ENCODE measurements at places on chromosomes 16 and 17.

DNA sequence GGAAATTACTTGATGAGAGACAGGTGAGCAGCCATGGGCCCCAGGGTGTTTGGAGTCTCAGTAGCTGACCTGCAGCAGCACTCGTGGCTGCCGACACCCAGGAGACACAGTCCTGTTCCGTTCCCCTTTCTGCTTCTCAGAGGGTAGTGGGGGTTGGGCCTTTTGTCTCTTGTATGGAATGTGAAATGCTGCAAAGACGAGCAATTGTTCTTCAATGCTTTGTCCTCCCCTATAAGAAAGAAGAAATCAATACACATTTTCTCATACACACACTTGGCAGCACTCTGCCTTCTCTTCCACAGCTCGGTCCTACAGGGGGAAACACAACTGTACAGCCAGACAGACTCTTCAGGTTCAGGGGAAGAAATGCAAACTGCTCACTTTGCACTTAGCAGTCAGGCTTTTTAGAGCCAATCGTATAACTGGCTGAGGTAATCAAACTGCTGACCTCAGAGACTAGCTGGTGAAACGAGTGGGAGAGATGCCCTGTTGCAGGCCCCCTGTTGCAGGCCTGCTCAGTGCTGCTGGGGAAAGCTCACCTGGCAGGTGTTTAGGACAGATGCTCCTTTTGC is 96.7 kb downstream of the AATF start:
- ATAC-seq: no peak

DNA sequence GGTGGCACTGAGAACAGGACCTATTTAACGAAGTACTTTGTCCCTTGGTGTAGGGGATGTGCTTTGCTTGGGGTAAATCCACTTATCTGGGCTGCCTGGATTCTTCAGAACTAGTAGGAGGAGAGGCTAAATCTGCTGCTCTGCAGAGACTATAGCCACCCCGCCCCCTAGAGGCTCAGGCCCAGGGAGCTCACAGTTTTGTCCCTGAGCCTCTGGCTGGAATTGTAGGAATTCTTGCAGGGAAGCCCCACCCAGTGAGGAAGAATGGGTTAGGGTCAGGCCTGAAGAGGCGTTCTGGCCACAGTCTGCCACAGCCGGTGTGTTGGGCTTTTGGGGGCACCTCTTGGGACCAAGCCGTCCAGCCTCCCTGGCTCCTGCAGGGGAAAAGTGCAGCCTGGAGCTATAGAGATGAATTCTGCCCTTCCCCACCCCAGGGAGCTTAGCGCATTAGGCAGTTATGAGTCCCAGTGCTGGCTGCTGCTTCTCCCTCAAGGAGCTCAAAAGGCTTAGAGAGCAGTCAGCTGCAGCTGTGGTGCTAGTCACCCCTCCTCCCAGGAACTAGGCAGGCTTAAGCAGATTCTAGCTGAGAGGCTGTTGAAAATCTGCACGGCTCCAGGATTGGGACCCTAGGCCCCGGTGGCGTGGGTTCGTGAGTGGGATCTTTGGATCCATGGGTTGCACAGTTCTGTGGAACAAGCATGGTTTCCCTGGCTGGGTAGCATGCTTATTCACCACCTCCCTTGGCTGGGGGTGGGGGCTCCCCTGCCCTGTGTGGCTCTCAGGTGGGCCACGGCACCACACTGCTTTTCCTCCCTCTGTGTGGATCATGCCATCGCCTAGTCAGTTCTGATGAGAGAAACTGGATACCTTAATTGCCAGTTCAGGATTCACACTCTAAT is 237.4 kb upstream of the TOM1L1 start:
- no peak for ATAC-seq

- ATAC-seq: no peak
Observed at GRCh38 chr16:50284131-50284911, 18.0 kb downstream of the ADCY7 start.

DNA sequence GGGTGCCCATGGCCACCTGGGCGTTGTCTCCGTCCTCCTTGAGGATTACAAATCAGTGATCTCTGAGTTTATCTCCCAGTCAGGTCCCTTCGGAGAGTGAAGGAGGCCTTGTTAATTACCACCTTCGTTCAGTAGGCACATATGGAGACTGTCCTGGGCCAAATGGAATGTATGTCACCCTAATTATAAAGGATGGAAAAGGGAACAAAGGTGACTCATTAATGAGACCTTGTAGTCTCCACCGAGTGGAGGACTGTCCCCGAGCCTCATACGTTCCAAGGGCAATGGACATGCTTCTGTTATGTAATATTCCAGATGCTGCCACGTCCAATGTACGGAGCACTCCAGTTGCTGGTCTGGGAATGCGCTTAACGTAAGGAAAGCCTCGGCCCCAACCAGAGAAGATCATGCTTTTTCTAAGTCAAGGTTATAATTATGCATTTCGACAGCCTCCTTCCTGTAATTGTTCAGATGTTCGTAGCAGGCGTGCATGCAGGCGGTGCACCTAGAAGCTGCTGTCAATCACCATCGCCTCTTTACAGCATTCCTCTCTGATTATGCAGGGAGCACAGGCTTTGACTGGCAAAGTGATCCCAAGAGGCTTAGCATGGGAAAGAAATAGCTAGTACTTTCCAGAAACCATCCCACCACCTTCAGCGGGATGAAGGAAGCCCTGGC is 22.4 kb upstream of the SEC14L1 start:
- ATAC-seq: no peak

GRCh38 chr17:65515512-65515911 is 45.9 kb downstream of the AXIN2 start:
- no peak for ATAC-seq

DNA sequence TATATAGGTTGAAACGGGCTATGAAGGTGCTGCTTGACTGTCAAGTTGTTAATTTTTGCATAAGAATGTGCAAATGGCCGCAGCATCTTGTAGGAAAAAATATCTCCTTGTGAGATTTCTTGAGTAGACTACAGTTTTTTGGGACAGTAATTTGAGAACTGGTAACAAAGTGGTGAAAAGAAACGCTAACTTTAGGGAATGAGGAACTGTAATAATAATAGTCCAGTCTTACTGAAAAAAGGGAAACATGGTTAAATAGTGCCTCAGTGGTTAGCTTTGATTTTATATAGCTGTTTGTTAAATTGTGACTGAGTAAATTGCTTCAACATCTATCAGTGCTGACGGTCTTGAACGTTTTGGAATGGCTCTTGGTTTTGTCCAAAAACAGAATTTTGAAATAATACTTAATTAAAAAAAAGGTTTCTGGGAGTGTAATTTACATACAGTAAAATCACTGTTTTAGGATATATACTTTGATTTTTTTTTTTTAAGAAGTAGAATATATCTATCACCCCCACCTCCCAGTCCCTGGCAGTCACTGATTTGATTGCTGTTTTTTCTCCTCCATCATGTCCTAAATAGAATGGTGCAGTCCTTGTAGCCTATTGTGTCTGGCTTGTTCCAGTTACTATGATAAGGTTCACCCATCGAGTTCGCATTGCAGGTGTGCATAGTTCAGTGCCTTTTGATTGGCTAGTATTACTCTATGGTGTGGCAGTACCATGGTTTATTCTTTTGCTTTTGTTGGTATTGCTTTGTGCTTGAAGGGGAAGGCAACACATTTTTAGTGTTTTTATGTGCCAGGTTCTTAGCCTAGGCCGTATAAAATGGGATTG is 2.8 kb downstream of the HAPSTR1 start:
- ATAC-seq: no peak

DNA sequence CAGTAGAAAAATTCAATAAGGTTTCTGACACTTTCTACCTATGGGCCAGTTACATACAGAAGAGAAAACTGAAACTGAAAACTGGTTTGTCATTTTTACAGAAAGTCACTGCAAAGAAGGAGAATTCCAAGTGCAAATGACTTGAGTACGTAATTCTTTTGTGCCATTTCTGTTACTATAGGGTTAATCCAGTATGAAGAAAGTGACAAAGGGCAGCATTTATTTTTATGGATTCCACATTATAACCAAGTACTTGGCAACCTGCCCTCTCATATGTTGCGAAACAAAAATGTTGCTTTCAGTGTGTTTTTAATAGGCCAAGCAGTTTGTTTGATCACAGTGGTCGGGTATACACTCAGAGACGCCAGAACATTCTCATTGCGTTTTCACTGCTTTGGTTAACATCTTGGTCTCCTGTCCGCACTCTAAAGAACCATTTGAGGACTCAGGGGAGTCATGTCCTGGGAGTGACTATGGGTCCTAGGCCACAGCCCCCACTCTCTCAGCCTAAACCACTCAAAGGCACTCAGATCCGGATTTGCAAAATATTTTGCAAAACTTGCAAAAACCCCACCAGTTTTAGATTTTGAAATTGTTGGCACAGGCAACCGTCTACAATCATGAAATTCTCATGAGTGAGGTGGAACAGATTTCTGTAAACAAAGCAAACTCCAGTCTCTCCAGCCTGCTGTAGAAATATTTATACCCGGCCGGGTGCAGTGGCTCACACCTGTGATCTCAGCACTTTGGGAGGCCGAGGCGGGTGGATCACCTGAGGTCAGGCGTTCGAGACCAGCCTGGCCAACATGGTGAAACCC is 15.4 kb upstream of the HELZ start:
- no peak for ATAC-seq

- no peak for ATAC-seq
Observed at GRCh38 chr16:79444572-79444971, 156.0 kb downstream of the MAF start.

DNA sequence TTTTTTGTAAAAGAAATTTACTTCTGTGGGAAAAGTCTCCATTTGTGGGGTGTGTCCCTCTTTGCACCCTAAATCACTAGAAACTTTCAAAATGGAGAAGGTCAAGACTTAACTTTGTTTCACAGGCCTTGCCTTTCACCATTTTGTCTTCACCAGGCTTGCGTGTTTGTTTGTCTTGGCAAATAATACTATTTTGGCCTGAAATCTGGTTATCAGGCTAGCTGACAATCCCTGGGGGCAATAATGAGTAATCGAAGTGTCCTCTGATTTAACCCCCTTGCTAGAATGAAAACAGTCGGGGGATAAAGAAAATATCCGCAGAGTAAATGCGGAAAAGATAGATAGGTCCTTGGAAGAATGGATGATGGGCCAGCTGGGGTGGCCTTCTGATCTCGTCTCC is 34.5 kb downstream of the SLC39A11 start:
- no peak for ATAC-seq

DNA sequence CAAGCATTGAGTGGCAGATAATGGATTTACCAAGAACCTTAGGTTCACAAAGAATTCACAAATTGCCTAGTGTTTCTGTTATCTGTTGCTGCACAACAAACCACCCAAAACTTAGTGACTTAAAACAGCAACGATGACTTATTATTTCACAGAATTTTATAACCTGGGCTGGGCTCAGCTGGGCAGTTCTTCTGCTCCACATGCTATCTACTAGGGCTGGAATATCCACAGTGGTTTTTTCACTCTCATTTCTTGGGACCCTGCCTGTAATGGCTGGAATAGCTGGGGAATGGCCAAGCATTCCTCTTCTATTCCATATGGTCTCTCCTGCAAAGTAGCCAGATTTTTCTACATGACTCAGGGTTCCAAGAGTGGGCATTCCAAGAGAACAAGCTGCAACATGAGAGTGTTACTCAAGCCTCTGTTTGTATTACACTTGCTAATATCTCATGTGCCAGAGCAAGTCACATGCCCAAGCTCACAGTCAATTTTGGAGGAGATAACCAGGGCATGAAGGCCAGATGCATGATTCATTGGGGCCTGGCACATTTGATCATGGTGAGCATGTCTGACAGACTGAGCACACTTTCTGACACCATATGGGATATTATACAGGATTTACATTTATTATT is 4.9 kb upstream of the PSMD7 start:
- no peak for ATAC-seq

- ATAC-seq: no peak
Observed at GRCh38 chr17:57379237-57379894, 123.0 kb downstream of the MSI2 start.

DNA sequence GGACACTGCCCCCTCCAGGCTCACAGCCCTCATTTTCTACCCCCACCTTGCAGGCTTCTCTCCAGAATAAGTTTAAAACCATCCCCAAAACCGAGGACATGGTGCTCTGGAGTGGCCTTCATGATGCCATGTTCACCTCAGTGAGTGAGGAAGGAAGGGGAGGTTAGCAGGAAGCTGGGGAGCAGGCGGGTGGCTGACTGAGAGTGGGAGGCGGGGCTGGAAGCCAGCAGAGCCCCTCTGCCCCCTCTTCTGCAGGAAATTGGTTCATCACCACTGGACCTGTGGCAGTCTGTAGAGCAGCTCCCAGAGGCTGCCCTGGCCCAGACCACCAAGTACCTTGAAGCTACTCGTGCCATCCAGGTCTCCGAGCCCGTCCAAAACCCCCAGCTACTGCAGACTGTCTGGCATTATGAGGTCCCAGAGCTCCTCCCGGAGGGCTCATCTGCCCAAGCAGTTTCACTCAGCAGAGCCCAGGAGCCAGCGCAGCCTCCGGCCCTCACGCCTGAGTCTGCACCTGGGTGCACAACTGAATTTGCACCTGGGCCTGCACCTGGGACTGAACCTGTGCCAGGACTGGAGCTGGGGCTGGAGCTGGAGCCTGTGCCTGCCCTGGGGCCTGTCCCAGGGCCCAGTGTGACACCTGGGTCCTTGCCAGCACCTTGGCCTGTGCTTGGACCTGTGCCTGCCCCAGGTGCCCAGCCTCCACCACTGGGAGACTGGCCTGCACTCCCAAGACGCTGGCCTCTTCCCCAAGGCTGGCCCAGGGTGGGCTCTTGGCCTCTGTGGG is 19.0 kb downstream of the C16orf96 start:
- no peak for ATAC-seq

GRCh38 chr16:78254841-78255240 is 155.4 kb downstream of the WWOX start:
- ATAC-seq: no peak

DNA sequence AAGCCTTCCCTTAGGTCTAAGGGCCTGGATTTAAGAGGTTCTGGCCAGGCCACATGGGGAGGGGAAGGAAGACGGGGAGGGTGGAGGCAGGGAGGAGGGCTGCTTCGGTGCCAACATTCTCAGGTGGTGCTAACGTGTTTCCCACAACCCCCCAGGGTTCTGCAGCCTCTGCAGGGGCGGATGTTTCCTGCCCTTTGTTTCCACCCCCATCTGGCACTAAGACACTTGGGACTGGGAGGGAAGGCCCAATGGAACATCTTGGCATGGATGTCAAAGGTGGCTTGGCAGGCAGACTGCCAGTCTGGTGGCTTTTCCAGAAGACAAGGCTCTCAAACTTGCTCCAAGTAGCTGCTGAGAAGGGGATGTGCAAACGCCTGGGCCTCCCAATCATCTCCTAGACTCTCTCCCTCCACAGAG is 12.7 kb downstream of the HIC1 start:
- no peak for ATAC-seq

DNA sequence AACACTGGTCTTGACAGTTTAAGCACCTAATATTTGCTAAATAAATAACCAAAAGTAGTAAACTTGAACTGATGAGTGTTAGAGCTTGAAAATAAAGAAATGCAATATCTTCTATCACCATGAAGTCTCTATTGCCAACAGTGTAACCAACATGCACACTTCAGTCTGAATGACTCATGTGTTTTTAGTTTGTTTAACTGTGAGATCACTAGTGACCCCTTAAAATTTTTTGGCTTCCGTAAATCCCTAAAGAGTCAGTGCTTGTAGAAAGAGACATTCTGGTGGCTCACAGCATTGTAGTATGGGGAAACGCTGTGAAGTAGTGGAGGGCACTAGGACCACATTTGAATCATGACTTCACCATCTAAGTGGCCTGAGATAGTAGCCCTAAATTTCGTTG is 341.1 kb downstream of the PMP22 start:
- no peak for ATAC-seq

Data from stimulated activated memory B cell treated with anti-CD40 and anti-IgM and Interleukin-4, amounts not matched to agents 10 μg/mL and 1 μg/mL and 100 μg/mL, for 72 hours (primary cell).